ENCODE measurements at places on chromosomes 3 and 15.

DNA sequence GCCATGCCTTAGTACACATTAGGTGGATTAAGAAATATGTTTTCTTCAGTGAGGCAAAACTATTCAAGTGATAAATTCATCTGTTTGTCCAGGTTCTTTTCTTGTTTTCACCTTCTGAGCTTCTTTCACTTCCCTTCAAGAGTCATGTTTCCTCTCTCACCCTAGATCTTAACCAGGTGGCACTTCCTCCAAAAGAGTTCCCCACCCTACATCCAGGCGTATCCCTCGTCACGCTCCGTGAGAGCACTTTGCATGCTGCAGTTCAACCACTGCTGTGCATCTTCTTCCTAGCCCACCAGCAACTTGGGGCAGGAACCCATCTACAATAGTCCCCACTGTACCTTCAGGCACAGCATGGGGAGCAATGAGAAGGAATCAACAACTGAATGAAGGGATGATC lies 28.9 kb downstream of the OSBPL10 start:
- DNase-seq, result no peak

- no peak for DNase-seq
Observed at GRCh38 chr3:46395210-46395661, 11.6 kb downstream of the CCR5AS start.

GRCh38 chr15:66019826-66020398 lies 150.6 kb downstream of the RAB11A start:
- no peak for DNase-seq

DNA sequence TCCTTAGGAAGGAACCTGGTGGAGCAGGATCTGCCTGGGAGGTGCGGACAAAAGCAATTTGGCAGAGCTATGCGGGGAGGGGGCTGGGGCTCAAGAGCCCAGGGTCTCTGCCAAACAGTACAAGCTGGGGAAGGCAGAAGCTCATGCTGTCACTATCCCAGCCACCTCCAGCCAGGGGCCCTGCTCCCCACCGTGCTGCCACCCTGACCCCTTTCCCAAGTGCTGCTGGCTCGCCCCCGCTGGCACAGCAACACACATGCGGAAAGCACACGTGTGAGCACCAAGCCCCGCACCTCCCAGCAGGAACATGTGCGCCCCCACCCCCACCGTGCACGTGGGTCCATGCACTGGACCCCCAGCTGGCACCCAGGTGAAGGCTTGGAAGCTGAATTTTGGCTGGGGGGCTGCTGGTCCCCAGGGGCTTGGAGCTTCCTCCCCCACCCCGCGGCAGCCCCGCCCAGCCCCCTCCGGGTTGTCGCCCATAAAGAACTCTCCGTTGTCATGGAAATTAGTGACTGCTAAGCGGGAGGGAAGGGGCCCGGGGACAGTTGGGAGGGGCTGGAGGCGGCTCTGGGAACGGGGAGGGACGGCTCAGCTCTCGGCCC lies 742 bp downstream of the CAMKV start:
- no peak for DNase-seq

DNA sequence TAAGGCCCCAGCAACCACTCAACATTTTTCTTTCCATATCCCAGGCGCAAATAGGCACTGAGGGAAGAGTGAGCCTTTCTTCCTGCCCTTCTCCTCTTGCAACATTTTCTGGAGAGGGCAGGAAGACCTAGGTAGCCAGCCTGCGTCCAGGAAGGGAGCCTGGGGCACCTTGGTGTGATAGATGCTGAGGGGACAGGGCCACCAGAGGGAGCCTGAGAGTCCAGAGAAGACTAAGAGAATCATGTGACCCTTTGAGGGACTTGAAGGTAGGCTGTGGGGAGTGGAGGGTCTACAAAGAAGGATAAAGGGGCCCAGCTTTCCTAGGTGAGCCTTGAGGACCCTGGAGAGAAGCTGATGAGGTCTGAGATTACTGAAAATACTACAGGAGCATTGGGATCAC lies 346.6 kb downstream of the CNTN6 start:
- no peak for DNase-seq

- DNase-seq, result no peak
Observed at GRCh38 chr3:57451150-57451846, 92.8 kb downstream of the DNAH12 start.

GRCh38 chr15:95134431-95135110 lies 903.2 kb downstream of the MCTP2 start:
- no peak for DNase-seq

DNA sequence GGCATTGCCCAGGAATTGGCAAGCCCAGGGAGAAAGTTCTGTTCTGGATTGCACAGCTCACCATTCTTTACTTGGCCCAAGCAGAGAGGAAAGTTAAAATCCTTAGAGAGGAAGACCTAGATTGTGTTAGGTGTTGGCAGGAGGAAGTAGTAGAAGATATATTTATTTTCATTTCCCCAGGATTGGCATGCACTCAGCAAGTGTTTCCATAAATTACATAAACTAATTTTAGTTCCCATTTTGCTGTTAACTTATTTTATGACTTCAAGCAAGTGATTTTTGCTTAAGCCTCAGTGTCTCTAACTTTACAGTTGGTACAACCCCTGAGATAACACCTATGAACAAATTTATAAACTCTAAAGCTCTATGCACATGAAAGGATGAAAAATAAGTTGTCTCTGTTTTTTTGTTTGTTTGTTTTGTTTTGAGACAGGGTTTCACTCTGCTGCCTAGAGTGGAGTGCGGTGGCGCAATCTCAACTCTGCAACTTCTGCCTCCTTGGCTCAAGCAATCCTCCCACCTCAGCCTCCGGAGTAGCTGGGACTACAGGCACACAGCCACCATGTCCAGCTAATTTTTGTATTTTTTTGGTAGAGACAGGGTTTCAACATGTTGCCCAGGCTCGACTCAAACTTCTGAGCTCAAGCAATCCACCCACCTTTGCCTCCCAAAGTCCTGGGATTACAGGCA lies 31.2 kb upstream of the TOP2B start:
- no peak for DNase-seq

Data from mucosa of gallbladder (tissue), 1 donor.